ENCODE measurements at places on chromosomes 7 and 10.
A peak's percentile ranks its signal among the peaks of the same experiment; 100 is the strongest.

GRCh38 chr10:58651040-58651439 is 138.4 kb downstream of the BICC1 start:
- no peak for DNase-seq

DNA sequence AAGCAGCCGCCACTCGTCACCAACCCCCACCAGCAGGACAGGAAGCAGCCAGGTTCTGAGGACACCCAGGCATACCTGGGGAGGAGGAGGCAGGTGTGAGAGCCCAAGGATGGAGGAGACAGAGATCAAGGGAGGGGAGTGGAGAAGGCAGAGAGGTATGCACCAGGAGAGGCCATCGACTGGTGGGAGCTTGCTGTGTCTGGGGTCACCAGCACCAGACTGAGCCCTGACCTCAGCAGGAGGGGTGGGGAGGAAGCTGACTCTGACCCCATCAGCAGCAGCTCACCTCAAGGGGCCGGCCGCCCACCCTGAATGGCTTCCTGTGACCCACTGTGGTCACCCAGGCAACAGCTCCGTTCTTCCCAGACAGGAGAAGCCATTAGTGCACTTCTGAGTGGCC is 7.8 kb downstream of the VIPR2 start:
- DNase-seq: no peak

- DNase-seq: peak; percentile 32
Measured at GRCh38 chr7:99624484-99624883, 7.7 kb downstream of the ZSCAN25 start.

DNA sequence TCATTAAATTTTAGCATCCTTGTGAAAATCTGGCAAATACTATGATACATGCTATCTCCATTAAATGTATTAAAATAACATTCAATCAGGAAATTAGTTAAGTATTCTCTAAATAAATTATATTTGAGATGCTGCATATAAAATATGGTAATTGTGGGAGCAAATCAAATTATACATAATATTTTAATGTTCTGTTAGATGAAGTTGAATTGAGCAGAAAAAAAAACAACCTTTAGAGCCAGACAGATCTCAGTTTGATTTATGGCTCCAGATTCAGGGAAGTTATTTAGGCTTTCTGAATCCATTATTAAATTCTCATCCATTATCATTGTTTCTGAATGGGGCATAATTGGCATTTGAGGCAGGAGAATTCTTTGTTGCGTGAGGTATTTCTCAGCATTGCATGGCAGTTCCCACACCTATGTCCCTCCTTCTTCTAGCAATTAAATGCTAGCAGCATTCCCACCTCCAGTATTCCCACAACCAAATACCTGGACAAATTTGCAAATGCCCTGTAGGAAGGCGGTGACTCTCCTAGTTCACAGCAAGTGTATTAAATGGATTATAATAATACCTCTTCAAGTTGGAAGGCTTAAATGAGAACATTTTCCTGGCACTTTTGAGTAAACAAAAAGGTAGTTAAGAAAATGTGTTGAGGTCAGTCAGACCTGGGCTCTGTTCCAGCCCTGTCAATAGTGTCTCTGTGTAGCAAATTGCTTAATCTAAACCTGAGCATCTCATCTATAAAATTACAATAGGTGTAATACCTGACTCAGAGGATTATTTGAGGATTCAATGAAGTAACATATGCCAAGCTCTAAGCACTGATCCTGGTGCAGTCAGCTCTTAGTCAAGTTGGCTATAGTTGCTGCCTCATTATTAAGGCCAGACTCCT is 108.9 kb downstream of the RNLS start:
- no peak for DNase-seq

DNA sequence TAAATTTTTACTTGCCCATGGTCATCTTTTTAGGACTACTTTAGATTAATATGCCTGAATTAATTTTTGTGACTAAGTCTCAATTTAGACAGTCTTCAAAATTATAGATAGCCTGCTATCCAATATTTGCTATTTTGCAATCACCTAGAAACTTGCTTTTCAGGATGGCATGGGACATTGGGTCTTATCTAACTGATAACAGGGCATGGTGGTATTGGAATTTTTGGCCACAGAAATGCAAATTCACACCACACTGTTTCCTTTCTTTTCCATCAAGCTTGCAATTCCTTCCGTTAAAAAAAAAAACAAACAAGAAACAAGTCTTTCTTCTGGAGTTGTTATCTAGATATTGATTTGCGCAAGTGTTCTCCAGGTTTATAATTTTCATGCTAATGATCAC is 8.8 kb downstream of the ARL5B start:
- no peak for DNase-seq

- DNase-seq: no peak
Measured at GRCh38 chr10:99533496-99534449, 1.0 kb downstream of the NKX2-3 start.

DNA sequence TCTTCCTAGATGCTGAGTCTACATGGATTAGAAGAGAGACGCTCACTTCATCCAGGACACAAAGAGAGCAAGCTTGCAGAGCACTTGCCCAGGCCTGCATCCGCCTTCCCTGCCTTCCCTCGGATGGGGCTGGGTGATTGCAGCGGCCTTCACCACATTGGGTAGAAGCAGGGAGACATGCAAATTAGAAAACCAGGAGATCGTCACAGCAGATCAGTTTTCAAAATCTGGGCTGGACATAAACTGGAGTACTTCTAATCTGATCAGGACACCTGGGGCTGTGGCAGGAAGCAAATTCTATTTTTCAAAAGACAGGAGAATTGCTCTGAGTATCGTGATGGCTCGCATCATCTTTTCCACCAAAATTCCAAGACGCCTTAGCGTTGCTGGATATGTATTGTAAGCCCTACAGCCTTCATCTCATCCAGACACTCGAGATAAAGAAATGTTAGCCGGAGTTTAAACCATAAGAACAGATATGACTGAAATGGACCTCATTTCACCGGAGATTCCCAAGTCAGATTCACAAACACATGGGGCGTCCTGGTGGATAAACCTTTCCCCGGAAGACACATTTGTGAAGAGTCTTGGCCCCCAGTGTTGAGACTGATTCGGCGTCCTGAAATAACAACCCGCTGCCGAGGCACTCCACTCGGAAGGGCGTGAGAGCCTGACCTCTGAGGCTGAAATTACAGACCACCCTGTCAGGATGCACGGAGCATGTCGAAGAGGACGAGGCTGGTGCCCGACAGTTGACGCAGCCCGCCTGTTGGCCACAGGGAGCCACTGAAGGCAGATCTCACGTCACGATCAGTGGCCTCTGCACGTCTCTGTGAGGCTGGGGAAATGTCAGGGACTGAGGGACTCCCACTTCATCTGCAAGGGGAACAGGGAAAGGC is 91.2 kb upstream of the PARD3 start:
- DNase-seq: no peak

GRCh38 chr10:129786216-129786615 is 177.9 kb downstream of the EBF3 start:
- no peak for DNase-seq

DNA sequence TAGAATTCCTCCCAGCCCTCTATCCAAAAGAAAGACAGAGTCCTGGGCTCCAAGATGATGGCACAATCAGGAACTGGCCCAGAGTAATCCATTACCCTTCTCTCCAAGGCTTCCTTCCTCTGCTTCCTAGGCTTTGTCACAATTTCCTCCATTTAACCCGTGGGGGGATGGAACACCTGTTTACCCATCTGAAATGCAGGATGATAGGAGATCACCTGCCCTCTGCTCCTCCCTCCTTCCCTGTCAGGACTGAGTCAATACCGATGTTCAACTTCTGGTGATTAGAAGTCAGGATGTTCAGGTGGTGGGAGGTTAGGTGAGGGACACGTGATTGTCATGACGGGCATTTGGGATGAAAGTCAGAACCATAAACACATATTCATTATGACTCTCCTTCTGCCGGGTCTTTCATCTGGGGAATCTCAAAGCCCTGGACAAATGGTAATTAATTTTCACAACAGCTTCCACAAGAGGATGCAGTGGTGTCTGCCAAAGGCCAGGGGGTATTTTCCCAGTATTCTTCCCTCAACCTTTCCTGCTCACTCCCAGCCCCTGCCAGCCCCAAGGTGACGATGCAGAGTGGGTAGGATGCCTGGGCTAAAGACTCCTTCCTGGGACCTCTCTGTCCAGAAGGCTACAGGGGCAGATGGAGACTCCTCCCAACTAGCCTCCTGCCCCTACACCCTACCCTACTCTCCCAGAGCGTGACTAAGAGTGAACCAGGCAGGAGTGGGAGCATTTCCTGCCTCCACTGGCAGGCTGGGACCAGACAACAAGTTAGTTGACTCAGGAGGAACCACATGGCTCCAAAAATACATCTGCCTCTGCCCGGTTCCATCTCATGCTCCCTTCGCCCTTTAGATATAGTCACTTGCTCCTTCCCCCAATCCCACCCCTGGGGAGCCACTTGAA is 27.9 kb downstream of the DUSP5 start:
- DNase-seq: no peak

- no peak for DNase-seq
Measured at GRCh38 chr10:5996696-5997095, 19.4 kb upstream of the IL15RA start.

DNA sequence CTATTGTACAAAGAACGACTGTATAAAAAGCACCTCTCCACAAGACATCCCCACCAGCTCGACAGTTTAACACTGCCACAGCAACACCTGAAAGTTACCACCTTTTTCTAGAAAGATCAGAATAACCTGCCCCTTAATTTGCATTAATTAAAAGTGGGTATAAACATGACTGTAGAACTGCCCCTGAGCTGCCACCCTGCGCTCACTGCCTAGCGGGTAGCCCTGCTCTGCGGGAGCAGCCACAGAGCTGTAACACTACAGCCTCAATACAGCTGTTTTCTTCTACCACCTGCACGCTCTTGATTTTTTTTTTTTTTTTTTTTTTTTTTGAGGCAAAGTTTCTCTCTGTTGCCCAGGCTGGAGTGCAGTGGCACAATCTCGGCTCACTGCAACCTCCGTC is 140.9 kb downstream of the PARD3 start:
- no peak for DNase-seq
